ENCODE measurements at places on chromosomes 3 and 15.

DNA sequence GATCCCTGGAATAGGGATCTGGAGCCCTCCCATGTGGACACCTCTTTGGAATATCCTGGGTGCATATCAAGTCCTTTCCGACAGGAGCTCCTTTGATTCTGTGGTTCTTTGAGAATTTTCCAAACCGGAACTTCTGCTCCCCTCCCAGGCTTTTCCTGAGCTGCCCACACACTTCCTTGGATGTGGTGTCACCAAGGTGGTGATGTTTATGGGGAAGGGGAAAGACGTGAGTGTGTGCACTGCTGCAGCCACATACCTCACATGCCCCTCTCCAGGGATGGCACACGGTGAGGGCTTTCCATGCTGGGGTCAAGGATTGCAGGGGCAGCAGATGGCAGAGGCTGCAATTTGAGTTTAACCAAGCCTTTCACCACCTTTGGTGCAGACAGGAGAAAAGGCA is 27.9 kb upstream of the PSTPIP1 start:
- no peak for DNase-seq

DNA sequence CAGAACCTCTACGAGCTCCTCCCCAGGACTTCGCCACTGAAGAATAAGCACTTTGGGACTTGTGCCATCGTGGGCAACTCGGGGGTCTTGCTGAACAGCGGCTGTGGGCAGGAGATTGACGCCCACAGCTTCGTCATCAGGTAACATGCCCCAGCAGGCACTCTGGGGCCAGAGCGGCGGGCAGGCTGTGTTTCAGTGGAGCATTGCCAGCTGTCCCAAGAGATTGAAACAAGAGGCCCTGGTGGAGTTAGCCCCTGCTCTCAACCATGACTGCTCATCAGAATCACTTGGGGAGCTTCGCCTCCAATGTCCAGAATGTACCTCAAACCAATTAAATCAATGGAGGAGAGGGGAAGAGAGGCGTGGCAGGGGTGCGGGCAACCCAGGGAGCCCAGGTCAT is 44.8 kb downstream of the ST8SIA2 start:
- no peak for DNase-seq

DNA sequence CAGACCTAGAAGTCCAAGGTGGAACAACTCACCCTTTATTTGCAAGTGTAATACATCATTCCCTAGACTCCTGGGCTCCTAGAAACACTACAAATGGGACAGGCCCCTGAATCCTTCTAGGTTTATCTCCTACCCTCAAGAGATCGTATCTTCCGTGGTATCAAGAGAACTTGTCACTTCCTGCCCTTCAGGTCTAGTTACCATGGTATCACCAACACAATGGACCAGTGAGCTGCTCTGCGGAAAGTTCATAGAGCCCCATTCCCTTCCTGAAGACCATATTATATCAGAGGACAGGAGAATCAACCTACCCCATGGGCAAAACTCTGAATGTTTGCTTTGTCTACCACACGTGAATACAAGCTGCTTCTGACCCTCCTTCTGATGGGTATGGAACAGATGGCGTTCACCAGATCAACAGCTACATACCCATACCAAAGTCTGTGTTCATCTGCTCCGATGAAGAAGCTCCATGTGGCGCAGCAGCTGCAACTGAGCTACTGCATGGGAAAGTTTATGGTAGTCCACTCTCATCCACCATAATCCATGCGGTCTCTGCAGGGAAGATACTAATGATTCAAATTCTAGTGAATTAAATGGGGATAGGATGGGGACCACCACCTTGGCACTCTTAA is 84.6 kb upstream of the KLF13 start:
- DNase-seq = no peak

DNA sequence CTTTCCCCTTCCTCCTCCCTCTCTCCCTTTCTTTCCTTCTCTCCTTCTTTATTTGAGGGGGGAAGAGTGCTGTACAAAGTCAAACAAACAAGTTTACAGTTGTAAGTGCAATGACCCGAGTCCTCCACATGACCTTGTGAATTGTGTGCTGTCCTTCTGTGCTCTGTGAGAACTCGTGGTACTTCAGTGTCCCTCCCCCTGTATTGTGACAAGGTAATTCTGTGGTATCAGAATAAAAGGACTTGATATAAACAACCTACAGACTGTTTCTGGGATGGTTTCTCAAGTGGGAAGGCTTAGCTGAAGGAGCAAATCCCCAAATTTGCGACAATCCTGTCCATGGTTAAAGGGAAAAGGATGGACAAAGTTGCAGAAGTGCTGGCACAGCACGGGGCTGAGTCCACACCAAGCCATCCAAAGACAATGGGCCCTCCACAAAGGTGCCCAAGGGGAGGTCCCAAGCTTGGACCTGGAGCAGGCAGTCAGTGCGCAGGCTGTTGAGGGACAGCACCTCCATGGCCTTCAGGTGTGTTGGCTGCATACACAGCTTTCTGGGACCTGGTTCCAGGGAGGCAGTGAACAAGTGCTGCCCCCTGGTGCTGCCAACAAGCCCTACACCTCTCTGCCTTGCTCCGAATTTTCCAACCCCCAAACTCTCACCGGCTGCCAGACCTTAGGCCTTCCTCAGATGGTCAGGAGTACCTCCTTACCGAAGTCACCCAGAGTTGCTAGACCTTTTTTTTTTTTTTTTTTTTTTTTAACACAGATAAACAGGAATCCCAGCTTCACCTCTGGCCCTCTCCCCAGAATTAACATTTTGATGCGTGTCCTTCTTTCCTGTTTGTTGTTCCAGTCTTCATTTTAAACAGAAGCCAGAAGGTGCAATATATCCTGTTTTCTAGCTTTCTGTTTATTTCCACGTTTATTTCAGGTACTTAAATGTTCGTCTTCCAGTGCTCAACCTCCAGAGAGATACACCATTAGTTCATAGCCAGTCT is 2.6 kb upstream of the APEH start:
- DNase-seq = peak; percentile 61

GRCh38 chr3:79672731-79673130 is 95.1 kb downstream of the ROBO1 start:
- DNase-seq = no peak

- no peak for DNase-seq
Observed at GRCh38 chr3:113018536-113019181, 27.9 kb downstream of the GTPBP8 start.

GRCh38 chr3:62378921-62379320 is 5.6 kb upstream of the FEZF2 start:
- DNase-seq = no peak

GRCh38 chr3:48410205-48411040 is 19.5 kb downstream of the PLXNB1 start:
- no peak for DNase-seq

GRCh38 chr3:184011230-184011876 is 6.3 kb downstream of the ABCC5 start:
- DNase-seq = no peak

DNA sequence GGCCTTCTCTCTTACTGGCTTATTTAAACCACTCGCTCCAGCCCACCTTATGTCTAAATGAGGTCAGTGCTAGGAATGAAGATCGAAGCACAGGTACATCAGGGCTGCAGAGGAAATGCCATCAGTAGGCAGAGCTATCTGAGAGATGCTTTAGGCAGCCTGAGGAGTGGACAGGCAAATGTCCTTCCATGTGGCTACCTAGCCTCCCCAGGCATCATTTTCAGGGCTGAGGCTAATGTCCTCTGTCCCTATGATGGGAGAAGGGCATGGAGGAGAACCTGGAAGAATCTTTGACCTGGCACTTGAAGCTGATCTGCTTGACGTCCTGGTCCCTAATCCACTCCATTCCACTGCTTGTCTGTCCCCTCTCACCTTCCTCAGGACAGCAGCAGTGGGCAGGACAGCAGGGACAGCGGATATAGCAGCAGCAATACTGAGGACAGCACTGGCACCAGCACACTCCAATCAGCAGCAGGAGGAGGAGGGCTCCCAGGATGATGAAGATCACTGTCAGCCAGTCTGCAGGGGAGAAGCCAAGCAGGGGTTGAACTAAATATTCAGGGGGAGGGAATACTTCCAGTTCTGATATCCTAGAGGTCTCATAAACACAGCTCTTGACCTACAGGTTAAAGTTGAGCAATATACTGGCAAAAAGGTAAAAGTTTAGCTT is 21.0 kb downstream of the ILDR1 start:
- DNase-seq = no peak

GRCh38 chr15:46091860-46092450 is 457.1 kb downstream of the SQOR start:
- no peak for DNase-seq

DNA sequence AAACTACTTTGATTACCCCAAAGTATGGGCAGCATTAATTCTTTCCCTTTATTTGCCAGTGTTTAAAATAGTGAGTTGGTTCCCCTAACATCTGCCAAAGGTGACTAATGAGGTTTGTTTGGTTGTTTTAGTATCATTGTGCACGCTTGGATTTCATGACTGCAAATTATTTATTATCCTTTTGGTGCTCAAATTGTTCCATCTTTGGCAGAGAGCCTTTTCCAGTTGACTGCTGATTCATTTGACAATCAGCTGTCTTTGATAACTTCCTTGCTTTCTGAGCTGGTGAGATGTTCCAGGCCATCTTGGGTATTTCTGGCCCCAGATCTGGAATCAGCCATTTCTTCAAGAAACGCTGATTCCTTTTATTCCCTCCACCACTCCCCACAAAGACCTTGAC is 8.9 kb downstream of the DLEC1 start:
- no peak for DNase-seq

DNA sequence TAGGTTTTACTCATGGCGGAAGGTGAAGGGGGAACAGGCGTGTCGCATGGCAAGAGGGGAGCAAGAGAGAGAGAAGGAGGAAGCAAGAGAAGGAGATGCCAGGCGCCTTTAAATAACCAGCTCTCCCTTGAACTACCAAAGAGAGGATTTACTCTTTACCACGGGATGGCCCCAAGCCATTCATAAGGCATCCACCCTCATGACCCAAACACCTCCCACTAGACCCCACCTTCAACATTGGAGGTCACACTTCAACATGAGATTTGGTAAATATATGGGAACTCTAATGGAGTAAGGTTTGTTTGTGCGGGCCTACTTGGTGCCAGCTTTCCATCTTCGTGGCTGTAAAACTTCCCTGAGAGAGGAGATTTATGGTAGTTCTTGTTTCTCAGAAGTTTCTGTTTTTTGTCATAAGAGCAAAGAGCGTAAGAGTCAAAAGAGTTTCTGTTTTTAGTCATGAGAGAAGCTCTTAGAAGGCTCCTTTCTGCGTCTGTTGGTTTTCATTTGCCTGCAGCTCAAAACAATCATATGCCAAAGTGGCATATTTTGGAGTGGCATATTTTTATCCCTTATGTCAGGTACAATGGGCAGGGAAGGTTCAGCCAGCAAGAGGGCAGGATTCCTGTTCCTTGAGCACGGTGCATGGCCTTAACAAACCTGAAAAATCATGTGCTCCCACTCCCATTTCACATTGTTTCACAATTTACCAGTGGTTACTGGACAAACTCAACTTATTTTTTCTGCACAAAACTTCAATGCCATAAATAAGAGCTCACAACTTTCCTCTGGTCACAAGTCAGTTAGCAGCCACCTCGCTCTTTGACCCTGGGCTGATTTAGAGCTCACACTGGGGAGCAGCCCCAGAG is 12.5 kb downstream of the PML start:
- DNase-seq = no peak

DNA sequence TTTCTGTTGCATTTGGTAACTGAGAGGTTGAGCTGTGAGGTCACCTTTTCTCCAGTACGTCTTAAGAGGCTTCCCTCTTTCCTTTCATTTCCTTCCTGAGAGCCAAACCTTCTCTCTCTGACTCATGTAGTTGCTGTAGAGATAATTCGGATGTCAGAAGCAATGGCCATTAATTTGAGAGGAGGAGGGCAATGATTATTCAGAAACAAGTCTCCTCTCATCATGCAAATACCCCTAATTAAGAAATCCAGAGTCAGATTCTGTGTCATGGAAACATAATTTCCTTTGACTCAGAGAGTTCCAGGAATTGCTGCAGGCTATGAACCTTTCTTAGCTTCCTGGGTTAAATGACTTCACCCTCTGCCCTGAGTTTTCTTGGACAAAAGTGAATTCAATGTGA is 59.0 kb upstream of the GSK3B start:
- no peak for DNase-seq

DNA sequence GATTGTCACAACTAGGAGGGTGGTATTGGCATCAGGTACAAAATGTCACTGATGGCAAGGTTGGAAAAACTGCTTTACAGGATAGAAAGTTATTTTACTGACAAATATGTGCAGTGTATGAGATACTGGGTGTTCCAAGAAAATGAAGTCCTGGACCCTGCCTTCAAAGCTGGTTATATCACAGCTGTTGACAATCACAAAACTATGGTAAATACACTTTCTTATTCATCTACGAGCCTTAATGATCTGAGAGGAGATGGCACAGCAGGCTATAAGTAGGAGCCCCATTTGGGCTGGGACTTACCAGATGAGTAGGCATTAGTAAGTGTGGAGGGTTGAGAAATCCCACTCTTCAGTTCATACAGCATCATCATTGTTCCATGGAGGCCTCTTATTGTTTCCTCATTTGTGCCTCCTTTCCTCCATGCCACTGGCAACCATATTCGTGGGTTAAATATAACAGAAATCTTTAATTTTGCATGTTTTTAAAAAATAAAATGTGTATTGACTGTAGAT is 66.9 kb downstream of the CMTM8 start:
- DNase-seq = no peak

DNA sequence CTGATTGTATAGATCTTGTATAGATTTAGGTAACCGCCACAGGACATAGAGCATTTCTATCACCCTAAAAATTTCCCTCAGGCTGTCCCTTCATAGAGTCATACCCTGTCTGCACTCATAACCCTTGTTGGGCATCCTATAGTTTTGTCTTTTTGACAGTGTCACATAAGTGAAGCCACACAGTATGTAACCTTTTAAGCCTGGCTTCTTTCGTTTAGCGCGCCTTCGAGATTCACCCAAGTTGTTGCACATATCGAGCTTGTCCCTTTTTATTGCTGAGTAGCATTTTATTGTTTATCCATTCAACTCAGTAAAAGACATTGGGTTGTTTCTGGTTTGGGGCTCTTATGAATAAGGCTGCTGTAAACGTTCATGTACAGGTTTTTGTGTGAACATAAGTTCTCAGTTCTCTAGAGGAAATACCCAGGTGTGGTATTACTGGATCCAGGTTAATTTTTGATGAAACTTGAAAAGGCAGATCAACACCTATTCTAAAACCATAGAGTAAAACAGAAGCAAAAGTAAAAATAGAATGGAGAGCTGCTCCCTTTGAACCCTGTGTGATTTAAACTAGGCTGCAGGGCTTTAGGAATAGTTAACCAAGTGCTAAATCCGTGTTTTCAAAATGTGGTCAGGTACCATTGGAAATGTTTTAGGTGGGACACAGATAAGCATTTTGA is 49.5 kb downstream of the CD86 start:
- no peak for DNase-seq

- DNase-seq = no peak
Observed at GRCh38 chr3:125075738-125076137, 19.9 kb upstream of the HEG1 start.

All from memory B cell (primary cell).